ENCODE measurements at places on chromosomes 5 and 9.

- DNase-seq: no peak
These were observed 2.4 kb upstream of the MOB3B start for GRCh38 chr9:27532046-27532445.

GRCh38 chr9:131468031-131468430, 34.7 kb upstream of the POMT1 start:
- no peak for DNase-seq

DNA sequence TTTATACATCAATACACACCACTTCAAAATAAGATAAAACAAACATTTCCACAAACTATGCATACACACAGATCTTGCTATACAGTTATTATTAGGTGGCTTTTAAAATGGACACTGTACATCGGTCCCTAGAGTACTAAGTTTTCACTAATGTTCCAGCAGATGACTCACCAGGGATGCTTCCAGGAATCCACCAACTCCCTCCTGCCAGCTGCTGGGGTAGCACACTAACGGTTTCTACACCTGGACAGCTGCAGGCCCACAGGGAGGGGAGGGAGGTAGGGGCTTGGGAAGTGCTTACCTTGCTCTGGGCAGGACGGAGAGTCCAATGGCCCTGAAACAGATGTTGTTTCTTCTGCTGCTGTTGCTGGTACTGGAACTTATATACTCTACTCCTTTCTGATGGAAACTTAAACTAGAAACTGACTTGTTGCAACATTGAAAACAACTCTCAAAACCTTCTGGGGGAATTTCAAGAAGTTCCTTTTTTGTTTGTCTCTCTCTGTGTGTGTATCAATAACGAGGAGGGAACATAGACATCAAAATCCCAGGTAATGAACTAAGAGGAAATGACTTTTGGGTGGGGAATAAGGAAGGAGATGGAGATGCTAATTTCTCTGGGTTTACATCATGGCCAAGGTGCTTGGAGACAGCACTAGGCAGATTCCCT, at the start of gene IL12B:
Gene IL12B (minus strand): TSS at position 357 of the 670 bp plus-strand sequence. CDS start 3,705 bp downstream, outside the sequence.
- DNase-seq: no peak

DNA sequence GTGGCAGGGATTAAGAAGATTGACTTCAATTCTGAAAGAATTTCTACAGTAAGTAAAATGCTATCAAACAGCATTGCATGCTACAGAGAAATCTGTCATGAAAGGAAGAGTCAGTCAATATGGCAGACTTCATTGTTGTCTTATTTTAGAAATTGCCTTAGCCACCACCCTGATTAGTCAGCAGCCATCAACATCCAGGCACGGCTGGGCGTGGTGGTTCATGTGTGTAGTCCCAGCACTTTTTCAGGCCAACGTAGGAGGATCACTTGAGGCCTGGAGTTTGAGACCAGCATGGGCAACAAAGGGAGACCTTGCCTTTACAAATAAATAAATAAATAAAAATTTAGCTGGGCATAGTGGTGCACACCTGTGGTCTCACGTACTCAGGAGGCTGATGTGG, 46.6 kb downstream of the RMI1 start:
- DNase-seq: no peak

- no peak for DNase-seq
These were observed at the start of gene S100Z for GRCh38 chr5:76849419-76850291. Gene S100Z, plus strand, starts transcription at chr5:76850014. Its CDS starts 25,346 bp downstream, at chr5:76875360.

- DNase-seq: no peak
These were observed 27.2 kb downstream of the PRRC2B start for GRCh38 chr9:131420980-131421624.

DNA sequence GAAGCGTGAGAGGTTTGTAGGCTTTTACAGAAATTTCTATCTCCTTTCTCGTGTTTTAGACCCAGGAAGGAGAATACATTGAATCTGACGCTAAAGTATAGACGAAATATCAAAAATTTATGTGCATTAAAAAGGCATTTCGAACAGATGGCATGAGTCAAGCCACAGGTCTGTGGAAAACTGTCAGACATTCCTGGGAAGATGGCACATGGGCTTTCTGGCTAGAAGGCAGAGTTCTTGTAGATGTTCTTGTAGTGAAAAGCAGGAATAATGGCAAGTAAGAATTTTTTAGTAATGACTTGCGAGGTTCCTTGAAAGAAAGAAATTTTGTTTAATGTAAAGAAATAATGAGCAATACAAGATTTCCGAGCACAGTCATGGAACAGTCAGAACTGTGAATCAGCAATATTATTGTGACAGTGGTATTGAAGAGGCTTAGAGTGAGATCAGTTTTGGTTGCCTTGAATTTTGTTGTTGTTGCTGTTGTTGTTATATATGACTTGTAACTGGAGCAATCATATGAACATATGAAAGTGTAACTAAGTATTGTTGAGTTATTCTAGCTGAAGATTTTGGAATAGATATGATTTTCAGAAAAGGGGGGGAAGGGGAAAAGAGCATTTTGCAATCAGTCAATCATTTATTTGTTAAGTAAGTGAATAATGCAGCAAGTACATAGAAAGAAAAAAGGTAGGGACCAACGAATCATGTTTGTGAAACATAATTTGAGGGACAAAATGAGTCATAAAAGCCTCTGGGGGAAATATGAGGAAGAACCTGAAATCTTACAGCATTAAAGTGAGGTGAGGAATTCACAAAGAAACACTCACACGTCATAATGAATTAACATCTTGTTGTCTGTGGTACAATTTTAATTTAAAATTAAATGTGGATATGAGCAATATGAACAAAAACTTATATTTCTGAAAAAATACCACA, 339.0 kb upstream of the CTNND2 start:
- DNase-seq: no peak

DNA sequence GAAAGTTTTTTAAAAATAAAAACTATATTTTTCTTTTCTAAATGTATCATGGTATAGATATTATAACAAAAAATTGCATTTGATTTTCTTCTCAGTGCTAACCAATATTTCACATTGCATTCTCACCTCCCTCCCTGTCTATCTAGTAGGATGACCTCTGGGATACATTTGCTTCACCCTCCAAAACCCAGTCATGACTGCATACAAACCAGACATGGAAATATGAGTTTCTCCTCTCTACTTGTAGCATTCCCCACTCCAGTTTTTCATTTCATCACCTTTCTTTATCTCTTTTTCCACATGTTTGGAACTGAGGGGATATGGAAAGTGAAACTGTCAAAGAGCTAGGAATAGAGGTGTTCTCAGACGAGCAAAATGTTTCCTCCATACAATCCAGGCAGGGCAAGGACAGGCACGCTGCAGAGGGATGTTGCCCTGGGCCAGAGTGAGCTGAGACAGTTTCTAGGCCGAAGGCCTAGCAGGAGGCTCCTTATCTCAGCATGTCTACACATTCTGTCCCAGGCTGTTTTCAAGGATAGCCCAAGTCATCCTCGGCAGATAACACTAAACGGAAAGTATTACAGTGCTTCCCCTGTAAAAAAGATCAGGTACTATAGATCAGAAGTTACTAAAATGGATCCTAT, 46.7 kb downstream of the MEF2C start:
- no peak for DNase-seq
